ENCODE measurements at places on chromosomes 13 and 19. TPM values are rescaled to one million over a fixed set of nuclear protein-coding genes. Genes with fewer than 3 reads are reported as not detected.

DNA sequence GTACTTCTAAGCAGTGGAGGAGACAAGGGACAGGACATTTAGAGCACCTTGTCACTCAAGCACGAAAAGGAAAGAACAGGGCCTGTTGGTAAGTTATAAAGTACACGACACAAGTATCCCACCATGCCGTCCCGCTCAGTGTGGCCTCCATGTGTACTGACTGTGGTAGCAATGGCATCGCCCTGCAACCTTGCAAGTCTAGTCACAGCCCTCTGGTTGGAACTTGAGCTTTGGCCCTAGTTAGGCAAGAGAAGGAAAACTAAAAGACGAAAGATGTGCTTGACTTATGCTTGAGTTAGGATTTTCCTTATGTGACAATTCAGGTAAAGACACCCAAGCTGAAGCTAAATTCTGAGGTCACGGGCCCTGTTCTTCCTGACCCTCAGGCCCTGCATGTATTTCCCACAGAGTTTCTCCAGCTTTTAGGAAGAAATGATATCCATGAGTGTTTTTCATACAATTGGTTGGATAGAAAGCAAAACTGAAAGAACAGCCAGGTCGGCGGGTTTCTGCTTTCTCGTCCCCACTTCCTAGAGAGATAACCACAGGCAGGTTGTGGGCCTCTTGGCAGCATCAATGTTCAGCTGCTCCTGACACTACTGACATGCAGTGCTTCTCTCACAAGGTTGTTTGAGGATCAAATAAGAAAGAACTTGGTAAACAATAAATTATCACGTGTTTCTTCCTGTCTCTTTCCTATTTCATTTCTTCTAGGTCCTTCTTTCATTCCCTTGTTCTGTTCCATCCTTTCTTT, 216.2 kb downstream of the IRS2 start:
- DNase-seq, result peak; percentile 31

GRCh38 chr13:97005625-97006262, 11.5 kb upstream of the OXGR1 start:
- no peak for DNase-seq

GRCh38 chr19:40603071-40603388, 1.9 kb downstream of the LTBP4 start:
- DNase-seq, result no peak

GRCh38 chr13:71291842-71292146, 575.2 kb downstream of the DACH1 start:
- DNase-seq, result no peak

DNA sequence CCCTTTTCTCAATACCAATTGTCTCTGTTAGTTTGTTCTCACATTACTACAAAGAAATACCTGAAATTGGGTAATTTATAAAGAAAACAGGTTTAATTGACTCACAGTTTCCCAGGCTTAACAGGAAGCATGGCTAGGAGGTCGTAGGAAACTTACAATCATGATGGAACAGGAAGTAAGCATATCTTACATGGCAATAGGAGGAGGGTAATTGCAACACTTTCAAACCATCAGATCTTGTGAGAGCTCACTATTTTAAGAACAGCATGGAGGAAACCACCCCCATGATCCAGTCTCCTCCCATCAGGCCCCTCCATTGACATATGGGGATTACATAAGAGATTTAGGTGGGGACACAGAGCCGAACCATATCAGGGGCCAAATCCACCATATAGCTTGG, 1210.1 kb upstream of the SPRY2 start:
- DNase-seq, result no peak

GRCh38 chr13:27481766-27482165, 31.4 kb upstream of the MTIF3 start:
- no peak for DNase-seq

DNA sequence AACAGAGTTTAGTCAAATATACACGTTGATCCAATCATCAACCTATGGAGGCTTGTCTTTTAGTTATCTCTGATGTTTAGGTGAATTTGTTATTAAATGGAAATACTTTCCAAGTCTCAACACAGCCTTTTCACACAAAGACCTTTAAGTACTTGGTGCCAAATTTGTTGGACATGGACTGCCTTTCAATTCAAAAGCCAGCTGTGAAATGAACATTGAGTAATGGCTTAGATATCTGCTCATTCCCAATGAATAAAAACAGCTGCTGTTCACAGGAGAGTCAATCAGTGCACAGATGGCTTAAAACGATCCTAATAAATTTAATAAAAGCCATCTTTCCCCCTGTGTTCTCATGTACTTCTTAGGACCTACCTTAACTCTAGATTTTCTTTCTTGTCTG, 19.9 kb upstream of the DHRS12 start:
- no peak for DNase-seq

- no peak for DNase-seq
Observed at GRCh38 chr13:29511980-29512379, 83.5 kb downstream of the SLC7A1 start.

DNA sequence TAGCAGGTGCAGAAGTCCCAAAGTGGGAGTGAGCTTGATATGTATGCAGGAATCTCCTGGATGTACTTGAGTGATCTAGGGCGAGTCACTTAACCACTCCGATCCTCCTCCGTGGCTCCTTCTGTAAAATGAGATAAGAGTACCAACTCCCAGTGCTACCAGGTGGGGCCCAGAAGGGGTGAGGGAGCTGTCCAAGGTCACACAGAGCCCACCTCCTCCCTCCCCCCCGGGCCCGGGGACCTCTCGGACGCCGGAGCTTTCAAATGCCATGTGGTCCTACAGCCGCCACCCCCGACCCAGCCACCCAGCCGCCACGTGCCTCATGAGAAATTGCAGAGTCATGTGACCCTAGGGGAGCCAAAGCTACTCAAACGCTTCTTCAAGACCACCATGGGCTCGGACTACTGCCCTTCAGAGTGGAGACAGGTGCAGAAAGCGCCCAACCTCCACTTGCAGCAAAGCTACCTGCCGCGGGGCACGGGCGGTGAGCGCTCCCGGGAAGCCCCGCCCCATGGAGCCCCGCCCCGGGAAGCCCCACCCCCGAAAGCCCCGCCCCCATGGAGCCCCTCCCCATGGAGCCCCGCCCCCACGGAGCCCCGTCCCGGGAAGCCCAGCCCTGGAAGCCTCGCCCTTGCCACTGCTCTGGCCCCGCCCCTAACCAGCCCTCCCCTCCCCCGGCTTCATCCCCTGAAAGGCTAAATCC, 10.1 kb upstream of the ZNF358 start:
- no peak for DNase-seq

GRCh38 chr13:38775085-38775484, 88.2 kb downstream of the FREM2 start:
- no peak for DNase-seq

GRCh38 chr19:6187374-6187773, 51.9 kb downstream of the ACSBG2 start:
- DNase-seq, result no peak

- DNase-seq, result no peak
Observed at GRCh38 chr13:31835932-31836331, 96.6 kb downstream of the RXFP2 start.

- DNase-seq, result no peak
Observed at GRCh38 chr13:32141462-32141861, 109.9 kb downstream of the FRY start.

DNA sequence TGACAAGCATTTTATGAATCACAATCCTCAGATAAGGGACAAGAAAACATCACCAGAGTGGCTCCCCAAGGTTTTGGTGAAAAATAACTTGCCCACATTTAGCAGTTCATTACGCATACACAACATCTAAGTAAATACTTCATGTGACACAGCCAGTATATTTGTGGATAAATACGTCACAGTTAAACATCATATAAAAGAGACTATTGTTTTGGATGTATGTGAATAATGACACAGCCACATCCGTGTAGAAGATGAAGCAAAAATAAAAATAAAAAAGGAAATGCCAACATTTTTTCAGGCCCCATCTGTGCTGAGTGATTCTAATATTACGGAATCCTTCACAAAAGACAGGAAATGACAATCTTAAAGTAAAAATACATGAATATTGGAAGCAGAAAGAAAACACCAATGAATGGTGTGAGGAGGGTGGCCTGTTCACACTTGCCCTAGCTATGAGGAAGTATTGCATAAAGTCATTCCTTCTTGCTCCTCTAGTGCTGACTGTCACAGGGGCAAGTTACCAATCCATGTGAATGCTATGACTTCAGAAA, 457.1 kb downstream of the KLF12 start:
- no peak for DNase-seq

- peak; percentile 32 for DNase-seq
Observed at GRCh38 chr13:114103801-114104654, 28.4 kb downstream of the RASA3 start.

DNA sequence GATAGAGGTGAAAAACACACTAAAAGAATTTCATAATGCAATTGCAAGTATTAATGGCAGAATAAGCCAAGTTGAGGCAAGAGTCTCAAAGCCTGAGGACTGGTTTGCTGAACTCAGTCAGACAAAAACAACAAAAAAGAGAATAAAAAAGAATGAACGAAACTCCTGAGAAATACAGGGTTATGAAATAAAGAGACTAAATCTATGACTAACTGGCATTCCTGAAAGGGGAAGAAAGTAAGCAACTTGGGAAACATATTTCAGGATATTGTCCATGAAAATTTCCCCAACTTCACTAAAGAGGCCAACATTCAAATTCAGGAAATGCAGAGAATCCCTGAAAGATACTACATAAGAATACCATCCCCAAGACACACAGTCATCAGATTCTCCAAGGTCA, 47.8 kb downstream of the UBL3 start:
- no peak for DNase-seq

DNA sequence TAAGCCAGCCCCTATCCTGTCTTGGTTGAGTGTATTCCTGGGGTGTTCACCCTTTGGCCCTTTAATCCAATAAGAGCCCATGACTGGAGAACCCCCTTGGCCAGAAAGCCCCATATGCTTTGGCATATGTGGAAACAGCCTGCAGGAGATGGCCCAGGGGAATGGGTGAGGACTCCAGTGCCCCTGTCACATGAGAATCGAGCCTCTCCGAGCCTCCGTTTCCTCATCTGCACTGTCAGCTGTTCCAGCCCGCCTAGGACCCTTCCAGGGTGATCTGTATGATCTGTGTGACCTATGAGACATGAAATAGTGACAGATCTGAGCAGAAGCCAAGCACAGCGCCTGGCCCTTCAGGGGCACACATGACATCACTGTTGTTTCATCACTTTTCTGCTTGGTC, 300.7 kb downstream of the ZNF536 start:
- DNase-seq, result no peak

DNA sequence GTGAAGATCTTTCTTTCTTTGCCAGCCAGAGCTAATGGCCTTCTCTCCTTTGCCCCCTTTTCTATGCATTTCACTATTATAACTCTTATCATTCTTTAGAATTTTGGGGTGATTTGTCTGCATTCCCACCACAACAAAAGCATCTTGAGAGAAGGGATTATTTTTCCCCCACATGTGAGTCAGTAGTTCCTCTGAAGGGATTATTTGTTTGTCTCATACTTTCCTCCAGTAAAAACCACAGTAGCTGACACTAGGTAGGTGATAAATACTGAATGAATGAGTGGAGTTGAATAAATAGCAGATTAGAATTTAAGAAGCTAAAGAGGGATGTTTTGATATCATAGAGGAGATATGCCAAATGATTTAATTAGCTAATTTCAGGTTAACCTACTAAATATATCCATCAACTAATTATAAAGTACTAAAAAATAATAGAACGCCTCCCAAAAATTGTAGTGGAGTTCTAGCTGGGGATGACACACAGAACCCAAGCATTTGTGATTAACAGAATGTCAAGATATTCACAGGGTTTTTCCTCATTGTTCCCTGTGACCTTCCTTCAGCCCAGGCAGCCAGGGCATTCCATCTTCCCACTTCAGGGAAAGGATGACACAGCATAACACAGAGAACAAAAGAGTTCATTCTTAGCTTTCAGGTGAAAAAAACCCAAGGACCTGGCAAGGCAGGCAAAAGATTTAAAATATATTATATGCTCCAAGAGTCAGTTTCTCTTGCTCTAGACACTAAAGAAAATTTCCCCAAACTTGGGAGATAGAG, 3.5 kb upstream of the TBC1D4 start:
- DNase-seq, result no peak

DNA sequence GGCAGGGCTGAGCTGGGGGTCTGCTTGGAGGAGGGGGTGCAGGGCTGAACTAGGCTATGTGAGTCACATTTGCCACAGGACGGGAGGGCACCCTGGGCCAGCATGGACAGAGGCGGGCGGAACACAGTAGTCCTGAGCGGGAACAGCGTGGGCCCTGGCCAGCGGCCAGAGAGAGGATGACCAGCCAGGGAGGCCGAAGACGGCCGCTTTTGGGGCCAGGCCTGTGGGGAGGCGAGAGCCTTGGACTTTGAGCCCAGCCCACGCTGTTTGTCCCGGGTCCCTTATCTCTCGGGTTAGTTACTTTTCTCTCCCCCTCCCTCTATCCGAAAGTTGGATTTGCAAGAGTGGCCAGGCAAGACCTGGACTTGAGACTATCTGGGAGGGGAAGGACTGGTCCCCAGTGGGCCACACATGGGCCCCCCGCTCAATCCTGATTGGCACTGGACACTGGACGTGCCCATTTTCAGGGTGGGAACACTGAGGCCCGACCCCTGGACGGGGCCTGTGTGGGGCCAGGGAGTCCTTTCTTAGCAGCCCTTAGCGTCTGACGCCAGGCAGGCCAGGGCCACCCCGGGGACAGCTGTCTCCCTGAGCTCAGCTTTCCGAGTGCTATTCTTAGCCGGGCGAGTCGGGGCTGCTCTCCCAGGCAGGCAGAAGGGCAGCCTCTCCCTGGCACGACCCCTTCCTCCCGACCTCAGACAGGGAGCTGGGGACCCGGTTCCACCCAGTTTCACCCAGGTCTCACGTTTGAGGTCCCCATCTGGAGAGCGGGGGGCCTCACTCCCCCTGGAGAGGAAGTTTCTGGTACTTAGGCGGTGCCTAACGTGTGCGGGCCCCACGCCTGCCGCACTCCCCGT, 833 bp downstream of the GAMT start:
- no peak for DNase-seq

DNA sequence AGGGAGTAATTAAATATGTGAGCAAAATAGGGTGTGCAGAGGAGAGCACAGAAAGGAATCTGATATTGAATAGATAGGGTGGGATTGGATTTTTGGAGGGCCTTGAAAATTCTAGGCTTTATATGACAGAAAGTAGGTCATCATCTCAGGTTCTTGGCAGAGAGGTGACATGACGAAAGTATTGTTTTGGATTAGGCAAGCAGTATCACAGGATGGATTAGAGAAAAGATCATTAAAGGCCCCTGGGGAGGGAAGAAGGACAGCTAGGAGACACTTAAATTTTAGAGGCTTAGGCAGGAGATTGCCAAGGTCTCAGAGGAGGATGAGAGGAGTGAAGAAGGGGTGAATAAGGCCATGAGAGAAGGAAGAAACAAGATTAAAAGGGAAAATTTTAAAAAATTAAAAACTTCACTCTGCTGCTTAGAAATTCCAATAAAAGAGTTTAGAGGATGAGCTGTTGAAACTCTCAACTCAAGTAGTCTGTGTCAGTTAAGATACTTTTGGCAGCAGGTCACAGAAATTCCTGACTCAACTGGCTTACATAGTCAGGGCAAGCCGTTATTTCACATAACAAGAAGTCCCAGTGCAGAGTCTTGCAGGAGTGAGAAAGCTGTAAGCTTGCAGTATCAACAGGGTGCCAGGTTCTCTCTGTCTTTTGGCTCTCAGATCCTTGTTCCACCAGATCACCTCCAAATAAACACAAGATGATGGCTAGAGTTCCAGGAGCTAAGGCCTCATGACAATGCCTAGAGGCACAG, 8.8 kb downstream of the GPC6 start:
- no peak for DNase-seq

GRCh38 chr13:44768775-44769581, 192.8 kb upstream of the TSC22D1 start:
- no peak for DNase-seq

RAB4B gene
- 63.2 TPM for total RNA-seq

CCNA1 gene
- not detected for total RNA-seq

FBXO27 gene
- not detected for total RNA-seq

STRN4 gene
- 85.2 TPM for total RNA-seq

SCGB2B2 gene
- 0.64 TPM for total RNA-seq

CEACAM16 gene
- total RNA-seq, result not detected

CRLF1 gene
- 0.73 TPM for total RNA-seq

Measured in T-cell (primary cell).